GM12865 (cell line): ENCODE measurements at places on chromosomes 11 and 22.

GRCh38 chr11:47406896-47407745 is 1.3 kb upstream of the SLC39A13 start:
- DNase-seq, result peak; percentile 43

DNA sequence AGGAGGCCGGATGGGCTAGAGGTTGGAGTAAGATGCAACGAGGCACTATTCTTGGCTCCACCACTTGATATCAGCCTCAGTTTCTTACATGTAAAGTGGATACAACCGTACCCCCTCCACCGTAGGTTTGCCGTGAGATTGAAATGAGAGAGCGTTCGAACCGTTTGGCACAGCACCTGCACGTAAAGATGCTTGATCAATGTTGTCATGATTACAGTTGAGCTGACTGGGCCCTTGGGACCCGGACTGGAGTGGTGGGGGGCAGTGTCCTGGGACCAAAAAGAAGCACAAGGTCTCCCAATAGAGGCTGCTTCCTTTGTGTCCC is 3.7 kb downstream of the APOC3 start:
- DNase-seq, result no peak

DNA sequence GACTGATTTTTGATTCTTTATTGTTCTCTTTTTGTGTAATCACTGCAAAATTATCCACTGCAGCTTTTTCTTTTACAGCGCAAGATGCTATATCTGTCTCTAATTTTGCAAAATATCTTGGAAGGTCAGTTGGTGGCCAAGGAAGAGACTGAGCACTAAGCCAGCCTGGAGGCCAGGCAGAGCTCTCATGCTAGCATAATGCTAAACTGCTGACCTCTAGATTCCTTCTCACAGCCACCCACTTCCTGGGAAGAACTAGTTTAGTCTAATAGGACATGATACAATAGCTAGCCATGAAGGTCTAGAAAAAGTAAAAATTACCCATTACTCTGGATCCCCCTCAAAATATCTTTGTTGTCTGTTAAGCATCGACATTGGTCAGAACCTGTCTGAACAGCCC is 227.2 kb upstream of the ARHGAP20 start:
- no peak for DNase-seq

- no peak for DNase-seq
Measured at GRCh38 chr11:8794677-8795103, 112.1 kb downstream of the RPL27A start.

GRCh38 chr11:13852481-13852880 is 110.0 kb upstream of the SPON1 start:
- no peak for DNase-seq

GRCh38 chr11:63883791-63884190 is 33.2 kb downstream of the RCOR2 start:
- no peak for DNase-seq

GRCh38 chr11:110948112-110948511 is 235.9 kb upstream of the ARHGAP20 start:
- no peak for DNase-seq

DNA sequence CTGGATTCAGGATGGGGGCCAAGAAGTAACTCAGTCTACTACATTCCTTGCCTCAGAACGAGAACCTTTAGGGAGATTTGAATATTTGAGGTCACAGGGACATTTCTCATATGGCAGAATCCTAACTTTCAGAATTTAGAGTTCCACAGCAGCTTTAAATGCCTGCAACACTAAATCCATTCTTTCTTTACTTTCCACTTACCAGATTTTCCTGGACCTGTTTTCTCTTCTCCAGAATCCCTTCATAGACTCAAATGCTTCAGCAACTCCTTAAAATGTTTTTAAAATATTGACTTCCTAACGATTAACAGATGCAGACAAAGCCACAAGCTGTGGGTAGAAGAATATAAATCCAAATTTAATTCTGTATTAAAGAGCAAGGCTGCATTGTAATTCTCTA is 63.1 kb downstream of the PRSS23 start:
- no peak for DNase-seq

- peak; percentile 90 for DNase-seq
Measured at GRCh38 chr11:5684646-5685362, at the start of gene TRIM5. Gene TRIM5 (minus strand): TSS chr11:5685074. CDS start chr11:5680177, 4,897 bp downstream.

GRCh38 chr11:61020551-61021235 is 49.2 kb downstream of the CD6 start:
- DNase-seq, result no peak
